ENCODE measurements at places on chromosomes 7 and 10.

- DNase-seq = no peak
Measured at GRCh38 chr7:21281193-21281592, 146.7 kb upstream of the SP4 start.

DNA sequence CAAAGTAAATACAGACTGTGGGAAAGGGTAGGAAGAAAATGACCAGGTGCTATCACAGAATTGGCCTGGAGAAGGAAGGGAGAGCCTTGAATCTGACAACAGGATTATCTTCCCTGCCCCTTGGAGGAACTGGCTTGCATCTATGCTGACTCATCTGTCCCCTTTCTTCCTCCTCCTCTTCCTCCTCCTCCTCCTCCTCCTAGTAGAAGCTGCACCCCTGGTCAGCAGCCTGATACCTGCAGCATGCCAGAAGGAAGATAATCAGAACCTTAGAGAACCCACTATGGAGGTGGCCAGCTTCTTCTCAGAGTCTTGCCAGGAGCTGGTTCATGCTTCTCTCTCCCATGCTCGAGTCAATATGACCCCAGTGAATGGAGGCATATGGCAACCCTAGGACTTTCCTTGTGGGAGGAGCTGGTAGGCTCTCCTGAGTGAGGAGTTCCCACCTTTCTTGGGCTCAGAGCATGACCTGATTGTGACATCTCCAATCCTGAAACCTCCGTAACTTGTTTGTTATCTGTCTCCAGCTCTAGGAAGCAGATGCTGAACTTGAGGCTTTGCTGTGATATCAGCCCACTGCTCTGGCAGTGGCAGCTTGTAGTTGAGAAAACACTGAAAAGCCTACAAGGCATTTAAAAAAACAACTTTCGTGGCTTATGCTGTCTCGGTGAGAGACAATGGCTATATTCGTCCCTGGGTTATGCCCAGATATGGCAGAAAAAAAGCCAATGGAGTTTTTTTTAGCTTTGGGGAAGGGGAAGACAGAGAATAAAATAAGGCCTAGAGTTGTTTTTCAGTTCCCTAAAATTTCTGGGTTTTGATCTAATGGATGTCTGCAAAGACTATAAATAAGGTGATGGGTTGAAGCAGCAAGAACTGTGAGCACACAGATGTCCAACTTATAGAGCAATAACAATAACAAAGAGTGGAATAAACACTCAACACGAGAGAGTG is 60.6 kb downstream of the CDHR3 start:
- no peak for DNase-seq

DNA sequence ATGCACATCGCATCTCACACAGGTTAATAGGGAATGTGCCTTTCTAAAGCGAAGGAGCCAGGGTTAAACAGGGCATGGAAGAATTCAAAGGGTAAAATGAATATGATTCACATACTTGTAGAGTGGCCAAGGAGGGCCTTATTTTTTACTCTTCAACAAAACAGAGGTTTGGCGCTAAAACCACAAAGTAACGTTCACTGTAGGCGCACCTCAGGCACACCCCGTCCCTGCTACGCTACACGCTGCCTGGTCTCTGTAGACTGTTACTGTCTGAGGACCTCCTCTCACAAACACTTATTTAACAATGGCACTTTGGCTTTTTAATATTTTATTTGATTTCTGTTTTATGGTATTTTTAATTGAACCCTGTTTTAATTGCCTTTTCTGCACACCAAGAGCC is 462.1 kb upstream of the GALNT17 start:
- no peak for DNase-seq

DNA sequence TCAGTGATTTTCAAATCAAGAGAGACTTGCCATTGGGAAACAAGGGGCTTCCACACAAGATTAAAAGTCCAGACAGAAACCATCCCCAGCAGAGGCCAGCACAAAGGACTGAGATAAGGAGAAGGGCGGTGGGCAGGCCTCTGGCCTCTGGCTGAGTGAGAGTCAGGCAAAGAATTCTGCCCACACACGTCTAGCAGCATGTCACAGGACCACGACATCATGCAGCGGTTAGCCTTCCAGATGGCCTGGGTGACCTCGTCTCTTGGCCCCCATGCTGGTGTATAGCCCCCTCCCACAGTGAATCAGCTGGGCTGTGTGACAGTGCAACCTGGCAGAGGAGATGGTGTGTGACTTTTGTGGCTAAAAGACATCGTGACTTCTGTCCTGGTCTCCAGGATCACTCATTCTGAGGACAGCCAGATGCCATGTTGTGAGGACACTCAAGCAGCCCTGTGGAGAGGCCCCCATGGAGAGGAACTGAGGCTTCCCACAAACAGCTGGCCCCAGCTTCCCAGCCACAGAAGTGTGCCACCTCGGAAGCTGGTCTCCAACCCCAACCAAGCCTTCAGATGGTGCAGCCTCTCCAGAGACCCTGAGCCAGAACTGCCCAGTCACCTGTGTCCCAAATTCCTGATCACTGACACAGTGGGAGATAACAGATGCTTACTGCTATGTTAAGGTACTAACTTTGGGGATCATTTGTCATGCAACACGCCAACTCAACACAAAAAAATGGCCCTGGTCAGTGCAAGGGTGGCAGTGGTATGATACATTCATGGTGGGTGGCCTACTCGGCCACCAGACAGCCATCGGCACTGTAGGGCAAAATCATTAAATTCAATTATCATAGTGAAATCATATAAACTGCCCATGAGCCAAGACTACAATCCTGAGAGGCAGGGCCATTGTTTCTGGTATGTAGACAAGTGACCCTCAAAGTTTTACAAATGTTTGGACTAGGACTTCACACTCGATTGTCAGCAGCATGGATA is 73.2 kb downstream of the TNS3 start:
- no peak for DNase-seq

DNA sequence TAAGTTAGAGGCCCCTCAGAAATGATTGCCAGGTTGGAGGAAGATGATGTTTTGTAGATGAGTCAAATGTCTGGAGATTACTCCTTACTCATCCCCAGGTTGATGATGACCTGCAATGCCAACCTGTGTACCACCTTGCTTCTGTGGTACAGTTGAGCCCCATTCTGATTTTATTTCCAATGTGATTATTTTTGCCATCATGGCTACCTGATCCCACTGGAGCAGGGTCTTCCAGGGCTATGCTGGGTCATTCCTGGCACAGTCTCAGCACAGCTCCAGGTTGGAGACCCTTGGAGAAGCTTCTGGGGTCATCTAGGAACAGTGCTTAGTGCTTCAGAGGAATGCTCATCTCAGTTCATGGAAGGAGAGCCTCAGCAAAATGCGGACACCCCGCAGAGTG is 34.3 kb downstream of the LRRC18 start:
- DNase-seq = no peak

GRCh38 chr7:30977896-30978564 is 14.3 kb downstream of the GHRHR start:
- peak; percentile 42 for DNase-seq

DNA sequence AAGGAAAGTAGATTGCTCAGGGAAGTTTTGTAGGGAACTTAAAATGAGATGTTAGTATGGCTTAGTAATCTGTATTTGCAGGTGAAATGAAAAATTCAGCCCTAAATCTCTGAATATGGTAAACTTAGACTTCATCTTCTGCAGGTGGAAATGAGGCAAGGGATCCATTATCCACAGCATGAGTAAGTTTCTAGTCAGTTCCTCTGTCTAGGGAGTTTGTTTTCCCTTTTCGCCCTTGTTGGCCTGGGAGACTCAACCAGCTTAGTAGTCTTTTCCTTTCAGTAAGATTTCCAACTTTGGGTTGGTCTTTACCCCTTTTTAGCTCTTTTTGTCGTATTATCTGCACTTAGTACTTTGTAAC is 65.6 kb downstream of the ZEB1 start:
- no peak for DNase-seq

- no peak for DNase-seq
Measured at GRCh38 chr10:23419201-23419600, 19.7 kb upstream of the OTUD1 start.

- peak; percentile 79 for DNase-seq
Measured at GRCh38 chr7:30817371-30817767, 46.2 kb downstream of the MINDY4 start.

DNA sequence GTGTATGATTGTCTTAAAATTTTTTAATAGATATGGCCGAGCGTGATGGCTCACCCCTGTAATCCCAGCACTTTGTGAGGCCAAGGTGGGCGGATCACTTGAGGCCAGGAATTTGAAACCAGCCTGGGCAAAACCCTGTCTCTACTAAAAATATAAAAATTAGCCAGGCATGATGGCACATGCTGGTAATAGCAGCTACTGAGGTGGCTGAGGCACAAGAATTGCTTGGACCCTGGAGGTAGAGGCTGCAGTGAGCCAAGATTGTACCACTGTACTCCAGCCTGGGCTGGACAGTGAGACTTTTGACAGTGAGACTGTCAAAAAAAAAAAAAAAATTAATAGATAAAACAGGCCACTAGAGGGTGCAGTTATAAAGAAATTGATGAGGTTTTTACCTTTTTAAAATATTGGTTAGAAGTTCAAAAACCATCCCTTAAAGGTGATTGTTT is 20.5 kb downstream of the NOM1 start:
- DNase-seq = no peak

DNA sequence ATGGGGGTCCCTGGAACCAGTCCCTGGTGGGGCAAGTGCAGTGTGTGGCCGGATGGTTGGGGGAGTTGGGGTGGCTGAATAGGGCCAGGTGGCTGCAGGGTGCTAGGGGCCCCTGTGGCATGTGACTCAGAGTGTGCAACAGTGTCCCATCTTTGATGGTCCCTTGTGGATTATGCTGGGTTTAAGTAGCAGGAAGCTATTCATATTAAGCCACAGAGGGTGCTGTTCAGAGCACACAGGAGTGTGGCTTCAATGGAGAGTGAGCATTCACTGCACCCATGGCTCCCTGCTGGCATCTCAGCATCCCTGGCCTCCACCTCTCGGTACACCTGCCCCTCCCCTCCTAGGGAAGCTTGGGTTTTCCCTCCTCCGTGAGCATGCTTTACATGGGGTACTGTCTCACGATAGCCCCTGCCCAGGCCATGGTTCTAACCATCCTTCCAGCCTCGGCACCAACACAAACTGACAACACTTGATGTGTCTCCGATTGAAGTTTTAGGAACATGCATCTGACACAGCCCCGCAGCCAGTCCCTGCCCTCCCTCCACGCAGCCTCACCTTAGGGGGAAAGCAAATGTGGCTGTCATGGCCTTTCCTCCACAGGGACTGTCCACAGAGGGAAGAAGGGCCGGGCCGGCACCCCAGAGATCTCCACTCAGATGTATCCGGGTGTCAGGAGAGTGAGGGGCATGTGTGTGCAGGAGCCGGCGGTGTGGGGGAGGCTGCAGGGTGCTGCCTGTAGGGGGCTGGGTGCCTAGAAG is 30.4 kb upstream of the PPIF start:
- no peak for DNase-seq

DNA sequence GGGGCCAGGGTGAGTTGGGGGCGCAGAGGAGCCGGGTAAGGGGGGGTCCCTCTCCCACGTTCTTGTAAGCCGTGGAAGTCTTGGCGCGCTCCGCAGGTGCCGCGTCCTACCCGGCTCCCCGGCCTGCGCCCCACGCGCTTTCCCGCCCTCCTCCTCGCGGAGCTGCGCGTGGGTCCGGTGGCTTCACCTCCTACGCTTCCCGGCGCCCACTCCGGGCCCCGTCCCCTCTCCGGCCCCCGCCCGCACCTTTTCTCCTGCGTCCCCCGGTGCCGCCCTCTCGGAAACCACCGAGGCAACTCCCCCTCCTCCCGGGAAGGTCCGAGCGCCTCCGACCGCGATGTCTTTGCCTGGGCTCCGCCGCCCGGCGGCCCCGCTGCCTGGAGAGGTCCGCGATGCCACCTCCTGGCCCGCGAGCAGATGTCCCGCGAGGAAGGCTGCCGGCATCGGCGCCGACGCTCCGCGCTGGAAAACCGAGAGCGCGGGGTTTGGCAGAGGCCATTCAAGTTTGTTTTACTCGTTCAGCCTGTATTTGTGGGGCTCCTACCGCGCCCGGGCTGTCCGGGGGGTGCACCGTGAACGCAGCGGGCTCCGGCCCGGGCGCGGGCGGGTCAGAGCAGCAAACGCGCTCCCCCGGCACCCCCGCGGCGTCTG is 2.4 kb upstream of the NKX6-2 start:
- DNase-seq = no peak

DNA sequence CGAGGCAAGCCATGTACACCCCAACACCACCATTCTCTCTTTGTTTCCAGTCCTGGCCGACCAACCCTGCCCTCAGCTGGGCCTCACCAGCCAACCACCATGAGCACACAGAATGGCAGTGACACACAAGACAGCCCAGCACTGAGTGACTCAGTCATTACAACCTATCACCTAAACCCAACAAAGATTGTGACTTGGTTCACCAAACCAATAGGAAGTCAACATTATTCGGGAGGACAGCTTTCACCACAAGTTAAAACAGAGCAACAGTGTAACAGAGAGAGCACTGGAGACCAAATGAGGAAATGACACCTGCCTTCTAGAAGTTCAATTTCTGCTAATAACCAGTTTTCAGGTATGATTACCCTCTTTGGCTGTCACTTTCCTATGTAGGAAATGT is 72.1 kb downstream of the DNMBP start:
- no peak for DNase-seq

GRCh38 chr10:60990663-60991062 is 46.7 kb upstream of the RHOBTB1 start:
- DNase-seq = no peak

- DNase-seq = no peak
Measured at GRCh38 chr7:148761499-148762278, 63.0 kb downstream of the CUL1 start.

DNA sequence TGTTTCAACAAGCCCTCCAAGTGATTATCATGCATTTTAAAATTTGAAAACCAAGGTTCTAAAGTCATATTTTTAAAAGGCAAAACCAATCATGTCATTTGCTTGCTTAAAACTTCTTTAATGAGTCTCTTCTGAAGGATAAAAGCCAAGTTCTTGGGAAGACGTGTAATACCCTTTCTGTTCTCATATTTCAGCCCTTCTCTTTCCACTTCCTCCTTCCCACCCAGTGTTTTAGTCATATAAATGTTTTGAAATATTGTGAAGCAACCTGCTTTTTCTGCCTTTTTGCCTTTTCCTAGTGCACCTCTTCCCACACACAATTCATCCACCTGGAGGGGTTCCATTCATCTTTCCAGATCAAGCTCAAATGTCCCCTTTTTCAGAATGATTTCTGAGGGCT is 211.1 kb upstream of the LRRTM3 start:
- DNase-seq = peak; percentile 27

DNA sequence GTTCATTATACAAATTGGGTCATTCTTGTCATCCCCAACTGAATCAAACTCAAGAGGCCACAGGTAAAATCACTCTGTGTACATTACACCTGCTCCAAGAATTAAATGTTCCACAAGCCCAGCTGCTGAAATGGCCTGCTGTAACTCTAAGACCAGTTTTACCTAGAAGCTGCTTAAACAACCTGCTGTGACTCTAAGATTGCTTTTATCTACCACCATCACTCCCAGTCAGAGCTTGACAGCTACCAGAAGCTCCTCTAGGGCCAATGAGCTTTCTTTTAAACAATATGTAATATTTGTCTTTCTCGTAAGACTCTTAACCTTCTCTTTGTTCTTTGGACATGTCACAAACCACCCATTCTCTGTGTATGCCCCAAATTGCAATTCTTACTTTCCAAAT is 141.8 kb upstream of the LRGUK start:
- no peak for DNase-seq

Data from NCI-H226 (cell line).